Thymus (tissue), 14 donors: ENCODE measurements at places on chromosomes 5 and 9.

DNA sequence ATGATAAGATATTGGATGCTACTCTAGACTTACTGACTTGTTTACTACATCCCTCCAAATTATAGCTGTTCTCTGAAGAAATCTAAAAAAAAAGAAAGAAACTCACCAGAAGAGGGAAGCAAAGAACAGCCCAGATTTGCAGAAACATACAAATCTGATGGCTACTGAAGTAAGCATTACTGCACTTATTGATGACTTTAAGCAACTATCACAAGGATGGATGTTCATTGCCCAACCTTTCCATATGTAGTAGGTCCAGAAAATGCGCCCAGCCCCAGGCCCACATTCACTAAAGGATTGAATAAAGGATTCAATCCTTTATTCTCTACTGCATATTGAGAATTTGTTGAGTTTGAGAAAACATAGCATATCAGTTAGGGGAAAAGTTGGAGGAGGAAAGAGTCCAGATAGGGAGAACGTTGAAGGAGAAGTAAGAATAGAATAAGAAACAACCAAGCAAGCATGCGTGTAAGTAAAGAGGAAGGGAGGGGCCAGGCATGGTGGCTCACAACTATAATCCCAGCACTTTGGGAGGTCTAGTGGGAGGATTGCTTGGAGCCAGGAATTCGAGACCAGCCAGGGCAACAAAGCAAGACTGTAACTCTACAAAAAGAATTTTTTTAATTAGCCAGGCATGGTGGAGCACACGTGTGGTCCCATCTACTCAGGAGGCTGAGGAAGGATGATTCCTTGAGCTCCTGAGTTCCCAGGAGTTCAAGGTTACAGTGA lies 33.8 kb upstream of the DTWD2 start:
- peak; percentile 74 for DNase-seq

GRCh38 chr5:88045931-88046461 lies 222.6 kb downstream of the TMEM161B start:
- no peak for DNase-seq

DNA sequence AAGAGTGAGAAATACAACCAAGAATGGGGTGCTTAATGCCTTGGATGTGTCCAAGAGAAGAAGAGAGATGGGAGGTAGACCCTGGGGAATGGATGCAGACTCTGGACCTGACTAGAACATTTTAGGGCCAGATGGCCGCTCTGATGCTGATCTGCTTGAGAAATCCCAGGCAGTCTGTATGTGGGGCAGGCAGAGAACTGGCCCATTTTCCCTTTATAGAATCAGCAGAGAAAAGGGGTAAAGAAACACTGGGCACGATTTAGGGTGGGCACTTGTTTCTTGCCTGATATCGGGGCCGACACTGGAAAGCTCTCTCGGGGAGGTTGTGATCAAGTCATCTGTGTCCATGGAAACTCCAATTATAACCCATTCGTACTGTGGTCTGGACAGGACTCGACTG lies 118.5 kb upstream of the FSTL4 start:
- DNase-seq, result no peak

- DNase-seq, result no peak
Observed at GRCh38 chr5:94777056-94777880, 158.8 kb downstream of the SLF1 start.

GRCh38 chr9:35397216-35397698 lies 92.7 kb upstream of the RUSC2 start:
- DNase-seq, result no peak

DNA sequence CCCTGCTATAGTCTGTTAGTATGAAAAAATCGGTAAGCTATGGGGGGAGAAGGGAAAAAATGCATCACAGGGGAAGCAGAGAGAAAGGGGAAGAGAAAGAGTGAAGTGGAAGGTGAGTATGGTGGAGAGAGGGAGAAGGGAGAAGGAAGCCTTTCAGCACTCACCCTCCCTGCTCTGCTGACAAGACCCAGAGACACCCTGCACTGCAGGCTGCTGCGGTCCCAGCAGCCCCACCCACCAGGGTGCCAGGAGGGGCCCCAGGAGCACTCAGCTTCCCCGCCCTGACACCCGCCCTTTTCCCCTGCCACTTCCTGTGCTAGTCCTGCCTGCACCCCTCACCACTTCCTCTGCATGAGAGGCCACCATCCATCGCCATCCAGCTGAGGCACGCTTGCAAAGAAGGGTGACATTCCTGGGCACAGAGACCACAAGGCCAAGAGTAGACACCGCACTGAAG lies 12.7 kb downstream of the STK10 start:
- DNase-seq, result no peak

- no peak for DNase-seq
Observed at GRCh38 chr9:3873818-3874217, 348.0 kb upstream of the RFX3 start.

- no peak for DNase-seq
Observed at GRCh38 chr9:37029776-37030610, 4.1 kb downstream of the PAX5 start.

DNA sequence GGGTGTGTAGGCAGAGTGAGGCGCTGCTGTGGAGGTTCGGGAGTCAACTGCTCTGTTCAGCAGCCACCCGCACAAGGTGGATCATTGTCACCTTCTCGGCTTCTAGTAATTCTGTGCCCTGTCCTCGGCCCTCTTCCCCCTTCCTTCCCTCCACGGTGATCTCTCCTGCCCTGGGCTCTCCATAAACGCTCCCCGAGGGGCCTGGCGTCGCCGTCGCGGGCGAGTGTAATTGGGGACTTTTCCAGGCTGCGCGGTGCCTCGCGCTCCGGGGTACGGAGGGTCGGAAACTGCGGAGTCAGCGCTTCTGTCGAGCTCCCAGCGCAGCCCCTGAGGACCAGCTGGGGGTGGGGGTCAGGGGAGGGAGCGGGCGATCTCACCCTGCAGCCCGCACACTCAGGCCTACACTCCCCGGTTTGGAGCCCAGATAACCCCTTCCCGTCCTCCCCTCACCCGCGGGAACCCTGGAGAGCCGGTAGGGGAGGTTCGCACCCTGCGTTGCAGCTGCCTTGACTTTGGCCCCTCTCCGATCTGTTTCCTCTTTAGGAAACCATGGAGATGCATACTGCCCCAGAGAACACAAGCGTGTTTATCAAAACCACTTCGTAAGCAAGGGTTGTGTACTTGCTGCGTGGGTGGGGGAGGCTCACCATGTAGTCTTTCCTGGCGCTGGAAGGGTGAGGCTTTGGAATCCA lies 188.3 kb upstream of the ZNF618 start:
- no peak for DNase-seq

DNA sequence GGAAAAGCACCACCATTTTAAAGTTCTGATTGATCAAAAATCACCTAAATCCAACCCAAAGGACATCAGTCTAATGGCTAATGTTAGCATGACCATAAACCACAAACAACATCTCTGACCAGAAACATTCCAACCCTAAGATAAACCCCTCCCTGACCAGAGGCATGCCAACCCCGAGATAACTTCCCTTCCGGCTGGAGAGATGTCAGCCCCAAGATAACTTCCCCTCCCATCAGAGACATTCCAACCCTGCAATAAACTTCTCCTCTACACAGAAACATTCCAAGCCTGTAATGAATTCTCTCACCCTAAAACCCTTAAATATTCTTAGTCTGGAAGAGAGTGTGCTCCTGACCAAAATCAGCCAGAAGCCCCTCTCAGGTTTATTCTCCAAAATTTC lies 364.3 kb downstream of the KCNN2 start:
- DNase-seq, result no peak

DNA sequence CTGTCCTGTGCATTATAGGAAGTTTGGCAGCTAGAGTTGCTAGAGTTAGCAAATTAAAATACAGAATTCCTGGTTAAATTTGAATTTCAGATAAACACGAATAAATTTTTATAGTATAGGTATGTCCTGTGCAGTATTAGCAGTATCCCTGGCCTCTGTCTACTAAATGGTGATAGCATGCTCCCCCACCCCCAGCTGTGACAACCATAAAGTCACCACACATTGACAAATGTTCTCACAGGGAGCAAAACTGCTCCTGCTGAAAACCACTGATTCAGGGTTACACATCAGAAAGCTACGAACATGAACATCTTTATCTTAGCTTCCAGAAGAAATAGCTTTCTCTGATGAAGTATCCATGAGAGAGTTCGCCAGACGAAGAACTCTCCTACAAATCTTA lies 91.8 kb upstream of the CCDC112 start:
- DNase-seq, result no peak

GRCh38 chr5:135034236-135034962 lies 371 bp upstream of the PITX1 start:
- no peak for DNase-seq

DNA sequence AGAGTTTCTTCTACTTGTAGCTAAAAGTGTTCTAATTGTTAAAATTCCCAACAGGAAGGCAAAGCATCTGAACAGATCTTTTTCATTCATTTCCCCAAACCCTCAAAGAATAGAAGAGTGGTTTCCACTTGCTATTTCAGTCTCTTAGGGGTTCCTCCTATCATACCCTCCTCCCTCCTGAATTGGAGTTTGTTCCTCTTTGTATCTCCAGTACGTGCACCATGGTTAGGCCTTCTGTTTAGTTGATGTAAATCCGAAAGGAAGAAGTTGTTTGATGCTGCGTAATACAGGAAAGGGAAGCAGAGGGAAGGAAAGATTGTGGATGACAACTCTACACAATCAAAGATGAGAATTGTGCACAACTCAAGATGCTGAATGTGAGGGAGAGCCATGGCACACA lies 303.6 kb downstream of the PIK3R1 start:
- no peak for DNase-seq

DNA sequence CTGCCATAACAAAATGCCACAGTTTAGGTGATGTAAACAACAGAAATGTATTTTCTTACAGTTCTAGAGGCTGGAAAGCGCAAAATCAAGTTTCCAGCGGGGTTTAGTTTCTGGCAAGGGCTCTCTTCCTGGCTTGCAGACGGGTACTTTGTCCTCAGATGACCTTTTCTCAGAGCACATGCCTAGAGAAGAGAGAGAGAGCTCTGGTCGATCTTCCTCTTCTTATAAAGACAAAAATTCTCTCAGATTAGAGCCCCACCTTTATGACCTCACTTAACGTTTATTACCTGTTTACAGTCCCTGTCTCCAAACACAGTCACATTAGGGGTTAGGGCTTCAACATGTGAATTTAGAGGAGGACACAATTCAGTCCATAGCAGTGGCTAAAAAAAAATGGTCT lies 119.7 kb downstream of the CETN3 start:
- no peak for DNase-seq

- no peak for DNase-seq
Observed at GRCh38 chr5:73393611-73394489, 54.7 kb downstream of the FOXD1 start.

- no peak for DNase-seq
Observed at GRCh38 chr5:33337637-33337992, 103.2 kb upstream of the TARS1 start.

DNA sequence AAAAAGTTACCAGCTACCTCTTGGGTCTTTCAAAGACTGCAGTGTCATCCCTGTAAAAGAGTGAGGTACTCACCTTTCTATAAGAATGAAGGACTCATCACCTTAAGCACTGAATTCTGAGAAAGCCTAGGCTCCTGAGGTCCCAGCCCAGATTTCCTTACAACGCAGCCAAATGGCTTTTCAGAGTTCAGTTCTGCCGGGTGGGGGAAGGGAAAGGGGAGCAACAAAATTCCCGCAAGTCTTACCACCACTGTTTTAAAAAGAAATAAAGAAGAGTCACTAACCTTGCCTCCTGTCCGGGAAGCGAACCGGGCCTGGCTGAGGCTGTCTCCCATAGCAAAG lies 373 bp downstream of the ADAMTS12 start:
- DNase-seq, result no peak

GRCh38 chr5:170478306-170478705 lies 25.5 kb upstream of the KCNIP1 start:
- no peak for DNase-seq

GRCh38 chr5:132962429-132963021 lies 909 bp downstream of the AFF4 start:
- DNase-seq, result peak; percentile 38

DNA sequence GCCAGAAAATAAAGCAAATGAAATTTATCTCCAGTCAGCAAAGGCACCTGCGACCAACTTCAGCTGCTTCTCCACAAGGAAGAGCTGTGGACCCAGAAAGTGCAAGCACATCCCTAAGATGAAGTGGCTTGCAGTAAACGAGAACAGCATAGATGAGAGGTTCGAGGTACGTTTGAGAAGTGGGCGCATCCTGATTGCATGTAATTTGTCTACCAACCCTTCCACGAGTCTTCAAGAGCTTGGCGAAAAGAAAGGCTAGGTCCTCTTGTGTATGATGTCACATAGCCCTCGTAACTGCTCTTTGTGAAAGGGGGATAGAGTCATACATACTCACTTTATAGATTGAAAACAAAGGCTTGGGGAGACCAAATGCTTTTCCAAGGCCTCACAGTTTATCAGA lies 6.0 kb upstream of the LCP2 start:
- no peak for DNase-seq
